NCI-H2227 treated with DMSO at 0.1 percent for 48 hours (cell line): ENCODE measurements at places on chromosomes 5 and 9.

- DNase-seq, result no peak
Observed at GRCh38 chr5:123611406-123611709, 99.4 kb downstream of the CSNK1G3 start.

- DNase-seq, result peak; percentile 62
Observed at GRCh38 chr5:160508780-160509361, 87.2 kb downstream of the PTTG1 start.

GRCh38 chr9:26508897-26509296, 383.7 kb downstream of the CAAP1 start:
- DNase-seq, result no peak

DNA sequence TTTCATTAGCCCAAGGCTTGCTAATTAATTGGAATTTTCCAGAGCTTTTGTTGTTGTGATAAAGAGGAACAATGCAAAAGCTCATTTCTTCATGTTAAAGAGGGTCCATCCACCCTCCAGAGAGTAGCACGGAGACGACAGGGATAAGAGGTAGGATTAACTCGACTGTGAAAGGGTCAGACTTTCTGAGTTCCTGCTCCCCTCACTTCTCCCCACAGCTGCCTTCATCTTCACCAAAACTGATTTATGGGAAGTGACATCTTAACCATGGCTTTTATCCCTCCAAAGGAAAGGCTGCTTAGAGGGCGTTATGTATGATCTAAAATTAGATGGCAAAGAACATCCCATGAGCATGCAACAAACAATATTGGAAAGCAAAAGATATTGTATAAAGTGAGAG, 135.5 kb downstream of the GLIS3 start:
- DNase-seq, result peak; percentile 1

GRCh38 chr5:54325610-54326311, 15.4 kb upstream of the ARL15 start:
- no peak for DNase-seq

- DNase-seq, result no peak
Observed at GRCh38 chr9:882416-882924, 41.0 kb downstream of the DMRT1 start.

GRCh38 chr5:153713943-153714342, 223.5 kb downstream of the GRIA1 start:
- DNase-seq, result no peak

DNA sequence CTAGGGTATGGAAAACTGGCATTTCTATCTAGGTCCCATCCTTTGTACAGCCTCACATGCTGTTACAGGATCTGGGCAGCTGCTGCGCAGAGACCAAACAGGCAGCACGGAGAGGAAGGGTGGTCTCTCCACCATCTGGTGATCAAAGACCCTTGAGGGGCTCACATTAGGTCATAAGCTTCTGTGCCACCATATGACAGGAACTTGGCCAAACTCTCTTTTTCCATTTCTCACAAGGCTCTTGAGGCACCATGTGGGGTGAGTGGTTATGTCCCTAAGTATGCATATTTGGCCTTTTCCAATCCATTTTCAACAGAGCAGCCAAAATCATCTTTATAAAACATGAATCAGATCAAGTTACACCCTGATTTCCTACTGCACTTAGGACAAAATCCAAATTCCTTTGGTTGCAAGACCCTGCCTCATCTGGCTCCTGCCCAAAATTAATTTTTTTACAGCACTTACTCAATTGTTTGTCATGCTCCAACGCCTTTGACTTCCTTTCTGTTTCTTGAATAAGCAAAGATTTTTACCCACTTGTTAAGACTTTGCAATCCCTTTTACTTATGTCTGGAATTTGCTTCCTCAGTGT, 730.0 kb downstream of the MAT2B start:
- no peak for DNase-seq

DNA sequence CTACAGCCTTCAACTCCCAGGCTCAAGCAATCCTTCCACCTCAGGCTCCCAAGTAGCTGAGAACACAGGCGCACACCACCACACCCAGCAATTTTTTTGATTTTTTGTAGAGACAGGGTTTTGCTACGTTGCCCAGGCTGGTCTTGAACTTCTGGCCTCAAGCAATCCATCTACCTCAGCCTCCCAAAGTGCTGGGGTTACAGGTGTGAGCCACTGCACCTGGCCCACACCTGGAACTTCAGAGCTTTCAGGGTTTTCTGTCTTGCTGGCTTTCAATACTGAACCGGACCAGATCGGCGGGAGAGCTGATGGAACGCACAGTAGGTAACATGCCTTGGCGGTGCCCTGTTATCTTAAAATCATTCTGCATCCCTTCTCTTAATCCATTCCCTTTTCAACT, 30.8 kb downstream of the IPPK start:
- no peak for DNase-seq

- no peak for DNase-seq
Observed at GRCh38 chr9:7273575-7273974, 515.8 kb downstream of the KDM4C start.
